ENCODE measurements at places on chromosomes 6 and 20.

GRCh38 chr20:53226826-53227225, 254.7 kb downstream of the TSHZ2 start:
- no peak for DNase-seq

DNA sequence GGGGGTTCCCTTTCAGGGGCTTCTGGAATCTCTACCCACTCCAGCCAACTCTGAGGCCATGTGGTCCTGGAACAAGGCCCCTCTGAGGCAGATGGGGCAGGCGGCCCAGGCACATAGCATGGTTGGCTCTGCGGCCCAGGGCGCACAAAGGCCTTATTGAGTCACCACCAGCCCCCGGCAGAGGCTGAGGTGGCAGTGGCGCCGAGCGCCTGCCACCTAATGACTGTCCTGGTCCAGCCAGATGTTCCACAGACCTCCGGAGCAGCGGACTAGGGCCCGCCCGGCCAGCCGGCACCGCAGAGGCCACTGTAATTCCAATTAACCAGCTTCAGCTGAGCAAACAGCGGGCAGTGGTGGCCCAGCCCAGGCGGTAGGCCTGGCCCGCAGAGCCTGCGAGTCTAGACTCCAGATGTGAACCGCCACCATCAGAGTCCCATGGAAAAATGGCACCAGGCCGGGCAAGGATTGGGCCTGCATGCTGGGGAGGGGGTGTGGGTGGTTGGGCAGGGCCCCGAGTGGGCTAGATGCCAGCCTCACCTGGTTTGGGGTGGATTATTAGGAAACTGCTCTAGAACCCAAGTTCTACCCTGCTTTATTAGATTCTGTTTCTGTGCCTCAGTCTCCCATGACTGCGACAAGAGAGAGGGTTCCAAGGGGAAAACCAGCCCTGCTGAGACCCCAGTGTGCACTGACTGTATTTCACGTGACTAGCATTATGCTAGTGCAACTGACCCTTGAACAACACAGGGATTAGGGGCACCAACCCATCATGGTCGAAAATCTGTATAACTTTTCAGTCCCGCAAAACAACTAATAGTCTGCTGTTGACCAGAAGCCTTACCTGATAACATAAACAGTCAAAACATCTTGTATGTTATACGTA, 34.1 kb upstream of the ID1 start:
- no peak for DNase-seq

- no peak for DNase-seq
Observed at GRCh38 chr20:58010186-58010585, 218.3 kb downstream of the ANKRD60 start.

DNA sequence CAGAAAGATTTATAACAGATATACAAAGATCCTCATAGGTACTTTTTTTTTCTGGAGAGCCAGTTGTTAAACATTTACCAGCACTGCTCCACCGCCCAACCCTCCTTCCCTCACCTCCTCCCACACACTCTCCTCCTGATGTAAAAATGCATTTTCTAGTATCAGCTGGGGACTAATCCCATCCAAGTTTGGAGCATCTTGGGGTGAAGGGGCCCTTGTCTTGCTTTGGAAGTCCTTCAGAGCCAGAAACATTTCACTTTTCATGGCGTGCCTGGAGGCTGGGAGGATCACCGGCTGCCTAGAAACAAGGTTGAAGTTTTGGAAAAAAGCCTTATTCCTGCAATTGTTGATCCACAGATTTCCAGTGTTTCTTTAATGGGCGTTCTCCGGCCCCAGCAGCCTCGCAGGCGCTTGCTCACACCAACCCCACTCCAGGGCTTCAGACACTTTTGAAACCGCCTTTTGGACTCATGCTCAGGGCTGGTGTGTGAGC, 165.1 kb upstream of the AFDN start:
- DNase-seq, result no peak

- no peak for DNase-seq
Observed at GRCh38 chr20:61049684-61050083, 202.4 kb upstream of the CDH4 start.

- DNase-seq, result no peak
Observed at GRCh38 chr6:96022225-96022624, 6.5 kb downstream of the FUT9 start.

GRCh38 chr6:91031581-91031980, 444.7 kb upstream of the MAP3K7 start:
- no peak for DNase-seq

GRCh38 chr20:13878566-13878965, 93.7 kb downstream of the NDUFAF5 start:
- no peak for DNase-seq

- DNase-seq, result no peak
Observed at GRCh38 chr6:10453596-10453995, 38.7 kb upstream of the TFAP2A start.

DNA sequence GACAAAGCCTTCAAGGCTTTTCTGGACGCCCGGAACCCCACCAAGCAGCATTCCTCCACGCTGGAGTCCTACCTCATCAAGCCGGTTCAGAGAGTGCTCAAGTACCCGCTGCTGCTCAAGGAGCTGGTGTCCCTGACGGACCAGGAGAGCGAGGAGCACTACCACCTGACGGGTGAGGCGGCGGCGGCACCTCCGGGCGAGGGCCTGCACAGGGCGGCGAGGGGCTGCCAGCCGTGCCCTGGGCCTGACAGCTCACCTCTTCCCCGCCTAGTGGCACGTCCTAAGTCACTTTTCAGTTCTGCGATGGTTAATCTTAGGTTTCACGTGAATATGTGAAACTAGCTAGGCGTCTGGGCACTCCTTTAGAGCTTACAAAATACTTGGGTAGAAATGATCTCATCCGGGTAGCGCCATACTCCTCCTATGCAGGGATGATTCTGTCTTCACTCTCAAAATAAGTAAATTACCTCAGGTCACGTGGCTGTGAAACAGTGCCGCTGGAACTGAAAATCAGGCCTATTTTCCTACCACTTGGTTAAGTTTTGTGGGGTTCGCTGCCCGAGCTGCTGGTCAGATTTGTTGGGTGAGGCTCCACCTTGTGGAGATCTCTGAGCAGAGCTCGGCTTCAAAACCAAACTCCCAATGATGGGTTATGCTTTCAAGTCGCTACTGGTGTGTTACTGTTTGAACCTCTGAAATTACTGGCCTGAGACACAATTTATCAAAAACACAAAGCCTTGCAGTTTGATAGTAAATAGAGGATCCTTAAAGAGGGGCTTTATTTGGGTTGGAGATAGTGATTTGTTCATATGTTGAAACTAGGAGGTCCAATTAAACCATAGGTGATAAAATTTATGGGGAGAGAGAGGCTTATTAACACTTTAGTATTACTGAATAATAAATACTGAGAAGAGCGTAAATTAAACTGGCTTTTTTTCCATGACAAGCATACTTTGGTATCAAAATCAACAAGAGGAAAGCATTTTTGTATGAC, 15.5 kb upstream of the CLDN20 start:
- DNase-seq, result no peak

- DNase-seq, result no peak
Observed at GRCh38 chr6:140677781-140678528, 1303.5 kb upstream of the CITED2 start.

- no peak for DNase-seq
Observed at GRCh38 chr20:52896348-52896747, 75.8 kb upstream of the TSHZ2 start.

- DNase-seq, result no peak
Observed at GRCh38 chr6:168619560-168620314, 178.8 kb downstream of the SMOC2 start.

GRCh38 chr6:37101991-37102298, 68.0 kb upstream of the PIM1 start:
- DNase-seq, result no peak

- no peak for DNase-seq
Observed at GRCh38 chr6:112321941-112322424, 25.1 kb upstream of the RFPL4B start.

- DNase-seq, result no peak
Observed at GRCh38 chr6:111985202-111985731, 68.6 kb upstream of the CCN6 start.

DNA sequence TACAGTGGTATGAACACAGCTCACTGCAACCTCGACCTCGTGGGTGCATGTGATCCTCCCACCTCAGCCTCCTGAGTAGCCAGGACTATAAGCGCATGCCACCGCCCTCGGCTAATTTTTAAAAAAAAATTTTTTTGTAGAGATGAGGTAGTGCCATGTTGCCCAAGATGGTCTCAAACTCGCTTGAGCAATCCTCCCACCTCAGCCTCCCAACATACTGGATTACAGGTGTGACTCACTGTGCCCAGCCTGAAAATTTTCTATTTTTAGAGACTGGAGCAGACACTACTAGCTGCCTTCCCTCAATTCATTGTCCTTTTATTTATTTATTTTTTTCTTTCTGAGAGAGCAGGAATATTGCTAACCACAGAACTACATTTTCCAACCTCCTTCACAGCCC, 20.3 kb upstream of the GTF3C6 start:
- no peak for DNase-seq

- peak; percentile 54 for DNase-seq
Observed at GRCh38 chr6:1396952-1397868, 7.8 kb downstream of the FOXF2 start.

- DNase-seq, result peak; percentile 60
Observed at GRCh38 chr20:56440346-56441007, 27.9 kb upstream of the RTF2 start.

DNA sequence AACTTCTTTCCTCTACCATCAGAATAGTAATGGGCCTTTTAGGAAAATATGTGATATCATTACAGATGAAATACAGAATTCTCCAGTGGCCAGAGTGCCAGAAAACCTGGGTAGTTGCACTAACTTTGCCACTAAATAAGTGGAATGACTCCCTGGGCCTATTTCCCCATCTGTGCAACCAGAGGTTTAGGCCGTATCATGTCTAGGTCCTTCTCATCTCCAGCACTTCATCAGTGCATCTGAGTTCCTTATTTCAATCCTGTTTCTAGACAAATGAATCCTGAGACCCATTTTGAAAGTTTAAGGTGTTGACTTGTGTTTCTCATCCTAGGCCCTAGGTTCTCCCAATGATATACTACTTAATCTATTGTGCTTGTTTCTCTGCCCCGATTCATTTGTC, 236.2 kb downstream of the CD83 start:
- DNase-seq, result no peak

GRCh38 chr6:20960067-20960466, 425.8 kb downstream of the CDKAL1 start:
- DNase-seq, result no peak

- DNase-seq, result no peak
Observed at GRCh38 chr20:34337982-34338726, 24.9 kb upstream of the ITCH start.

- DNase-seq, result no peak
Observed at GRCh38 chr6:86937219-86938079, at the start of gene HTR1E. HTR1E (plus strand) TSS chr6:86937528; CDS start chr6:87015335, 77,807 bp downstream.

GRCh38 chr6:158066136-158066781, 84.6 kb downstream of the SYNJ2 start:
- DNase-seq, result no peak

DNA sequence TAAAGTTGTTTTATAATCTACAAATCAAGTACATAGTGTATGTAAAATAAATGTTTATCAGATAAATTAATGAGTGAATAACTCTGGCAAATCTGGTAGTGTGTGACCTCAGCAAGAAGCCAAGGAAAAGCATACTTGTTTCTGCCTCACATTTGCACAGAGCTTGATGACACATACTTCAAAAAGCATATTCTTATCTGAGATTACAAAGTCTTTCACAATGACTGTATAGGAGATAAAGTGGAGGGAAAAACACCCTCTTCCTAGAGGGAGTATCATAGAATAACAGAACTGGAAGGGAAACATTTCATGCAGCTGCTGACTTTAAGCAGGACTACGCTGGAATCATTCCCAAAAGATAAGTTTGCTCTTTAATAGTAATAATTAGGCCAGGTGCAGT, 28.1 kb upstream of the AKAP7 start:
- no peak for DNase-seq

GRCh38 chr20:39019805-39020325, 57.7 kb downstream of the DHX35 start:
- DNase-seq, result no peak

DNA sequence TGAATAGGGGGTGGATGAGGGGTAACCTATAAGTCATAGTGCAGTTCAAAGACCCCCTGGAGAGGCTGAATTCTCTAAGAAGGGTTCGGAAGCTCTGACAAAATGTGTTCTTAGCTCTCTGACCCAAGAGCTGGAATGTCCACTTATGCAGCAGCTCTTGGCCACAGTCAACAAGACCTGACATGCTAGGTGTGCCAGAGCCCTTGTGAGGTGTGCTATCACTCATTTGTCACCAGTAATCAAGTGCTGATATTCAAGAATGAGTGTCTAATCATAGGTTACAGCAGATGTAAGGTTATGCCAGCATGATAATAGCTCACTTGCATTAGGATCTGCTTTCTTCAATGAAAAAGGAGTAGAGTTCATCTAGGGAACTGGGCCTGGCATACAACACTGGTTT, 28.1 kb downstream of the TOMM6 start:
- no peak for DNase-seq

DNA sequence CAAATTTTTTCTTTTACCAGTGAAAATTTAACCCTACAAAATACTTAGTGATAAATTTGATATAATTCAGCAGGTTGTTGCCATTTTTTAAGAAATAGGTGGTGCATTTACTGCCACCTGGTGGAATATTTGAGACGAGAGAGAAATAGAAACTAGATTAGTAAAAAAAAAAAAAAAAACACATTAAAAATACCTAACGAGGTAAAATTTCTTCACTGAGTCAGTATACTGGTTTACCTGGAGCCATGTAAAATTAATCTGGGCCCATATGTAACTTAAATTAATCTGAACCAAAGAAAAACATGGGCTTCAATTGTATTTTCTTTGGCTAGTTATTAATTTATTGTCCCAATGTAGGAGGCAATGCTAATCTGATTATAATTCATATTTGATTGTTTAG, 520.8 kb downstream of the EPM2A start:
- no peak for DNase-seq

DNA sequence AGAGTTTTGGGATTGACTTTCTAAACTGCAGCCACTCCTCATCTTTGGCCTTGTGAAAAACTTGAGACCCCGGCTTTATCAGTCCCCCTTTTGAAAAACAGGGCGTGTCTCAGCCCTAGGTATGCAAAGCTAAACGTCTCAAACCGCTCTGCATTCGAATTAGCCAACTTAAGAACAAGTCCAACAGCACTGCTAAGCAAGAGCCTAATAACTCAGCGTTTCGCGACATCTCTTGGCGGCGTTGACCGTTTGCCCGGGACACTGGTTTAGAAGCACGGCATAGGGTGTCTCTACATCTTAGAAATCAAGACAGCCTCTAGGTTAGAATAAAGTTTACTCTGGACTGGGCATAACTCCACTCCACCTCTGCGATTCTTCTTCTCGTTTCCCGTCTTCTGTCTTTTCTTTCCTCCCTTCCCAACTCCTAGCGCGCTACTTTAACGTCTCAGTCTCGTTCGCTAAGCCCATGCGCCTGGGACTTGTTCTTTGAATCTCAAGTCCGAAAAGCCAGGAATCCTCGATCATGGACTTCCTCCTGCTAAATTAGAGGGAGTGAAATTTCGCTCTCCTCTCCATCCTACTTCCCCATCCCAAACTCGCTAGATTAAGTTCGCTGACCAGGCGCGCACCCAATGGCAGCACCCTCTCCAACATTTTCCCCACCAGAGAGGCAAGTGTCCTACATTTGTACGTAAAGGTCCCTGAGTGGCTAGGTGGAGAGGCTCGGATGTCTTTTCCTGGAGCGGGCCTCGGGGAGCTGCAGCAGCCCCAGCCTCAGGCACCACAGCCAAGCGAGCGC, 10.5 kb upstream of the TFAP2A start:
- DNase-seq, result no peak

GRCh38 chr6:75084872-75085381, 120.9 kb downstream of the COL12A1 start:
- DNase-seq, result no peak

Measured in CD8-positive, alpha-beta memory T cell (primary cell).